ENCODE measurements at places on chromosomes 1 and 21.

DNA sequence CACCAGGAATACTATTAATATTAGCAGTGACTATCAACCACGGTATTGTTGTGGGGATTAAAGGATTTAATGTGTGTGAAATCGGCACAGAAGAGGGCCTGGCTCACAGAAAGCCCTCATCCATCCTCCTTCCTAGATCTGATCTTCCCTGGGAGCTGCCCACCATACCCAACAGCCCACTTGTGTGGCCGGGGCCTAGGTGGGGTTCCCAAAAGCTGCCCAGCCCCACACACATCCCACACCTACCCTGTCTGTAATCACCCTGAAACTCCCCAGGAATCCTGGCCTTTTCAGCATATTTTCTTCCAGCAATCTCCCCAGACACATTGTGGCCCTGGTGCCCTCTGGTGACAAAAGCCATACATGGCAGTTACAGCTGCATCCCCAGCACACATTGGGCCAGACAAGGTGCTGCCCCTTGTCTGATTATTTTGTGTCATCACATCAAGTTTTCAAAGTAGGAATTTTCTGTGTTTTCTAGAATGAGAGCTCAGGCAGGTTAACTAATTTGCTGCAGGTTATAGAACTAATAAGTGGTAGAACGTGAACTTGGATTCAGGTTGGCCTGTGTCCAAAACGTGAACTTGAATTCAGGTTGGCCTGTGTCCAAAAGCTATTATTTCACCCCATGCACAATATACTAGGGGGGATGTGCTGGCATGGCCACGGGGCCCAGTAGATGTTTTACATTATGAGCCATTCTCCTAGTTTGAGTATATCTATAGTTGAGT lies 5.3 kb upstream of the SLC6A9 start:
- DNase-seq: peak; percentile 11

DNA sequence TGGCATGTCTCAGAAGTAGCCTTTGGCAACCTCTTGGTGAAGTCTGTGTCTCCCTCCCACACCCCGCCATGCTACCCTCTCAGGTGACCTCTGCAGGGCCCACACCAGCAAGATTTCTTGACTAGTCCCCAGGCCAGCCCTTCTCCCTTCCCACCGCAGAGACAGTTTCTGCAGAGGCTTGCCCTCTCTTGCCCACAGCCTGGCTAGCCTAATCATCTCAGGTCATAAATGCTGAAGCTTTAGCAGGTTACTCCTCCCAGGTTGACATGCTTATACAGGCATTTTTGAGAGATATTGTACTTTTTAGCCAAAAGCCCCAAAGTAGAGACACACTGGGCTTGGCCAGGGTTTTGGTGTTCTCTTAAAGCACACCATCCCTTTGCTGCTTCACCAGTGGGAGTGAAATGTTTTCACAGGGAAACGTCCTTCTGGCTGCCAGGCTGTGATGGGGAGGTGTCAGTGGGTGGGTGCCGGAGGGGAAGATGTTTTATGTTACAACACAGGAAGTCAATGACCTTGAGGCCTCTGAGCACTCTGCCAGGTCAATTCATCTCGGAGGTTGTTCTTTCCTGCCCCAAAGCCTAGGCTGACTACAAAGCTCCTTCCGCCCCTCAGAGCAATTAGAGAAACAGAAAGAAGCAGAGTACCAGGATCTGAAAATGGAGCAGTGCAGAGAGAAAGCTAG lies 58.5 kb downstream of the STYXL2 start:
- no peak for DNase-seq

DNA sequence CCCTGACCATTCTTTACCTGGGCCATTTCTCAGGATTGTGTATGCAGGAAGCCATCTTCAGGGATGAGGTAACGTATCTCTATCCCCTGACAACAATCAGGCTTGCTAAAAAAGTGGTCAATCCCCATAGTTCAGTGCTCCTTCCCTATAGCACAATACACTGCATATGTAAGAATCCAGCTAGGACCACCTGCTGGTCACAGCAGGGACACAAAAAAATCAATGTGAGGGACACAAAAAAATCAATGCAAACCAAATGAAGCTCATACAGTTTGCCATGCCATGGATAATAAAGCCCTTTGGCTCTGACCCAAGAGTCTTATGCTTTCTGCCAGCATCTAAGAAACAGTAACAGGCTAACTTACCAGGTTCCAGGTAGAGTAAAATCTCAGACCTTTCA lies 16.3 kb downstream of the ACBD6 start:
- DNase-seq: no peak

DNA sequence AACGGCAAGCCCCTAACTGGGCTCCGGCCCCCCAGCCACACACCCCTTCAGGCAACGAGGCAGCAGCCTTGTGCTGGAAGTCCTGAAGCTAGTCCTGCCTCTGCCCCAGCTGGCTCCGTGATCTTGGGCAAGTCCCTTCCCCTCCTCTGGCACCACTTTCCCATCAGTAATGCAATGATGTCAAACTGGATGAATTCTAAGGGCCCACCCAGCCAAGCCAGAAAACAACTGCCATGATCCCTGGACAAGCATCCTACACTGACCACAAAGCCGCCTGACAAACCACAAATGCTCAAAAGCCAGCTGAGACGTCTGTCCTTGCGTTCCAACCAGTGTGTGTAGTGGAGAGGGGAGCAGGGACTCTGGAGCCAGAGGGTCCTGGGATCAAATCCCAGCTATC lies 26.8 kb downstream of the IFFO2 start:
- DNase-seq: no peak

- no peak for DNase-seq
These were observed 38.6 kb downstream of the GPR3 start for GRCh38 chr1:27430903-27431600.

DNA sequence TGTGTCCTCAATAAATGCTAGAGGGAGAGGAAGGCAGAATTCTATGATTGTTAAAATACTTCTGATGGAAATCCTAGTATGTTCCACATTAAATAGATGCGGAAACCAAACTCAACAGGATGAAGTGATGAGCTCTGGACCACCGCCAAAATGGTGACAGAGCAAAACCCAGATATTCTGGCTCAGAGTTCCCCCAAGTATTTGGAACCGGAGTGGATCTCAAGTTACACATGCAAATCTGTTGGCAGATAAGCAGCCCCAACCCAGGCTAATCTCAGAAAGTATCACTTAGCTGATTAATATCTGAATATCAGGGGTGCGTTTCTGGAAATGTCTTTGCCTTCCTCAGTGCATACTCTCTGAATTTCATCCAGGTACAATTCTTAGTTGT lies 17.4 kb upstream of the GRHL3 start:
- no peak for DNase-seq

Measured in stimulated activated CD8-positive, alpha-beta memory T cell treated with anti-CD3 and anti-CD28 coated beads, Interleukin-2, amount 100 ng/mL, for 1 hour (primary cell).